ENCODE measurements at places on chromosomes 1 and 21.
A peak's percentile ranks its signal among the peaks of the same experiment; 100 is the strongest.

DNA sequence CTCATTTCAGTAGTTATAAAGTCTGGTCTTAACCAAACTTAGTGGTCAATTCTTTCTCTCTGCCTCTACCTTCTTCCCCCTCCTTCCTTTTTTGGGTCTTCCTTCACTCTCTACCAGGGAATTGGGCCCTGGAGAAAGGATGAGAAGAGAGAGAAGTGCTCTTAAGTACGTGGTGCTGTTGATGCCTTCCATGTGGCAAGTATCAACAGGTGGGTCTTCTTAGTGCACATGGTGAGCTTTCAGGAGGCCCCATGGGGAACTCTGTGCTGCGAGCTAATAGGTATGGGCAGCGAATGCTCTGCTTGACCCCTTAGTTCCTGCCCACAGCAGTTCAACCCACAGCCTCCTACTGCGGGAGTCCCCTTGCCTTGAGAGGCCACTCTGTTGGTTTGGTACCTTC, 39.4 kb upstream of the LMX1A start:
- DNase-seq = no peak

DNA sequence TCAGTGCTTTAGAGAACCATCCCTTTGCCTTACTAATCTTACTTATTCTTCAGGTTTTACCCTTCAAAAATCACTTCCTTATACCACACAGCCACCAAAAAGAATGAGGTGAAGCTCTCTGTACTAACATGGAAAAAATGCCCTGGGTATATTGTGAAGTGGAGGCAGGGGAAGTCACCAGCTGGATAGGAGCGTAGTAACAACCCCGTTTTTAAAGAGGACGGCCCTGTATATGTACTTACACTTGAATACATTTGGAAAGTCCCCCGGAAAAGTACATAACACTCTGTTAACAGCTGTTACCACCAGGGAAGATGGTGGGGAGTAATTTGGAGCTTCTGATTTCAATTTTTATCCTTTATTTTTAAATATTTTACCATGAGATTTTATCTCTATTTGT, 28.2 kb upstream of the KHDRBS1 start:
- DNase-seq = no peak

DNA sequence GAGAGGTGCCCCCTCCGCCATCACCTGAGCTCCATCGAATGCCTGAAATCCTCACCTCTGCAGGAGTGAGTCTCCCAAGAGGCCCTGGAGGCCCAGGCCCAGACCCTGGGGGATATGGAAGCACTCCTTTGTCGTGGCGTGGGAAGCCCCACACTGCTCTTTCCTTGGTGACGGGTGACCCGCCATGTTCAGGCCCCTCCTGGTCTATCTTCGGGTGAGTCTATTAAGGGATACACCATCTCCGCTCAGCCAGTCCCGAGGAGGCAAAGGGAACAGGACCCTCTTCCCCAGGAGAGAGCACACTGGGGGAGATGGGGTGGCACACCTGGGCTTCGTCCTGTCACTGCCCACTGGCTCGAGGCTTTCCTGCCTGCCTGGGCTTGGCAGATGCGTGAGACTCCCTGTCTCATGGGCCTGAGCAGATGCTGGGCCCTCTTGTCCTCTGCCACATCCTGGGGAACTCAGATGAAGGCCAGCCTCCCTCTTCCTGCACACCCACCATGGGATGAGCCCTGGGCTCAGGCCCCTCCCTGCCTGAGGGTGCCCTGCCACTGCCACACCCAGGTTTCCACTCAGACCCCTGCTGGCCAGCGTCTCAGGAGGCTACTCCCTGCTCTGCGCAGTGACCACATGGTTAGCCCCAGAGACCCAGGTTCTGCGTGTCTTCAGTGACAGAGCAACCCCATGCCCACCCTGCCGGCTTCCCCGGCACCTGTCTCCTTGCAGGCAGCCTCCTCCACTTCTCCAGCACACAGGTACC, 3.8 kb upstream of the NPHP4 start:
- no peak for DNase-seq

DNA sequence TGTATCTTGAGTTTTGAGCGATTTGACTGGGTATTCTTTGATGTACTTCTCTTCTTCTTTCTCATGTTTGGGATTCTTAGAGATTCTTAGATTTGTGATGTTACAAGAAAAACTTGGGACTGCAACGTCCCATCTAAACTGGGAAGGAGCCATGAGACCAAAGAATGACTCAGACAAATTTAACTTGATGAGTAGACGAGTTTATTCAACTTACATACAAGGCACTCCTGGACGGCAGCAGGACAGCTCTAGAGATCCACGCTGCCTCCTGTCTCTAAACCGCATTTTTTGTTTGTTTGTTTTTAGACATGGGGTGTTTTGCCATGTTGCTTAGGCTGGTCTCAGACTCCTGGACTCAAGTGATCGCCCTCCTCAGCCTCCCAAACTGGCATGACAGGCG, 137.1 kb downstream of the PIK3R3 start:
- DNase-seq = no peak

DNA sequence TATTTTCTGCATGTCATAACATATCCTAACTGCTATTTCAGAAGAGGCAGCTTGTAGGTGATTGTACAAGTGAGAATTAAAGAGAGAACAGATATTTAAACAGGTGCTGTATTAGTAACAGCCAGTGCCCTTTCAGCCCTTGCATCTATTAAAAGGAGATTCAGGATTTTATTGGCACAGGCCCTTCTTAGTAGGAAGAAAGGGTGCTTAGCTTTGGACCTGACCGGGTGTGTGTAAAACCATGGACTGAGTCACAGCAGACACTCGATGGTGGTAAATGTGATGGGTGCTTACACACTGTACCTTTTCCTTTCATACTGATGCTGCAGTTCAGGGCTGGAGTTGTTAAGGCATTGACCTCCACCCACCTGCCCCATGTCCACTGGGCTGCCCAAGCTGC, 12.7 kb upstream of the CD101 start:
- no peak for DNase-seq

DNA sequence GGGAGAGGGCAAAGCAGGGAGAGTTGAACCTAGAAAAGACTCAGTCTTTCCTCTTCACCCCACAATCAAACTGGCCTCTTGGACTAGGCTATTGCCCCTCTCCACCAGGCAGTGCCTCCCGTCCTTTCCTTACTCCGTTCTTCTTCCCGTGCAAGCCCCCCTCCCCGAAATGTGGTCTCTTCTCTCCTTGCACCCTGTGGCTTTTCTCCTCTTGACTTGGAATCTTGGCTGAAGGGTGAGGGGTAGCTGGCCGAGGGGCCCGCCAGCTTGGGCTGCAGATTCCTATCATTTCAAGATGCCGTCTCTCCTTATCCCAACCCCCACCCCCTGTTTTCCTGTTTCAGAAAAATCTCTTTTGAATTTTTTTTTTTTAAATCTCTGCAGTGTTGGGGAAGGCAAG, 1.6 kb downstream of the WNT2B start:
- DNase-seq = no peak

DNA sequence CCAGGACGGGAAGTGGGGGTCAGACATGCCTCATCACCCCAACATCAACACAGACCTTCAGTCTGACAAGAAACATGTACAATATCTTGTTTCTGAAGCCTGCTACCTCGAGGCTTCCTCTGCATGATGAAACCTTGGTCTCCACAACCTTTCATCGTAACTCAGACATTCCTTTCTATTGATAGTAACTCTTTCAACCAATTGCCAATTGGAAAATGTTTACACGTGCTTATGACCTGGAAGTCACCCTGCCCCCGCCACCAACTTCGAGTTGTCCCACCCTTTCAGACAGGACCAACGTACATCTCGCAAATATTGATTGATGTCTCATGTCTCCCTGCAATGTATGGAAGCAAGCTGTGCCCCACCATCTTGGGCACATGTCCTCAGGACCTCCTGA, 159.5 kb downstream of the ETS2 start:
- DNase-seq = peak; percentile 43

- peak; percentile 37 for DNase-seq
Observed at GRCh38 chr1:227437495-227438008, 119.3 kb upstream of the CDC42BPA start.

GRCh38 chr1:117852853-117853553, 76.4 kb downstream of the GDAP2 start:
- DNase-seq = no peak

GRCh38 chr1:94413311-94413710, 4.9 kb upstream of the ABCD3 start:
- no peak for DNase-seq

- DNase-seq = no peak
Observed at GRCh38 chr1:232417636-232418248, 212.2 kb downstream of the SIPA1L2 start.

GRCh38 chr21:27429710-27430341, 462.9 kb upstream of the ADAMTS5 start:
- no peak for DNase-seq

DNA sequence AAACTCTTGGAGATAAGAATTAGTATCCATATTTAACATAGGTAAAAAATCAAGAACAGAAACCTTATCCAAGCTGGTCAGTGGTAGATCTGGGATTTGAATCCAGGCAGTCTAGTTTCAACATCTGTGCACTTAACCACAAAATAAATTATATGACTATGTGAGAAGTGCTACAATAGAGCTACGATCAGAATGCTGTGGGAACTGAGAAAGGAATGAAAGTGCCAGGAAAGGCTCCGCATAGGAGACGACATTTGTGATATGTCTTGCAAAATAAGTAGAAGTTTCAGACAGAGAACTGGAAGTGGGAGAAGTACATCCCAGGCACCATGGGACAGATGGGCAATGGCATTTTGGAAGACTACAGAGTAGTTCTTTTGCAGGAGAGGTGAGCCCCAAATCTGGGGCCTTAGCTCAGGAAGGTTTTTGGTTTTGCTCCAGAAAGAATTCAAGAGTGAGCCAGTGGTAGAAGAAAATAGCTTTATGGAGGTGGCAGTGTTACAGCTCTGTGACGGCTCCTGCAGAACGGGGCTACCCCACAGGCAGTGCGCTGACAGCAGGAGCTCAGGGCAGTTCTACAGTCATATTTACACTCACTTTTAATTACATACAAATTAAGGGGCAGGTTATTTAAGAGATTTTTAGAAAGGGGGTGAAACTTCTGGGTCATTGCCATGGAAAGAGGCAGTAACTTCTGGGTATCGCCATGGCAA, 25.5 kb upstream of the GJA5 start:
- no peak for DNase-seq

- no peak for DNase-seq
Observed at GRCh38 chr1:31991182-31991581, 22.5 kb upstream of the KHDRBS1 start.

GRCh38 chr1:223242971-223243370, 99.9 kb upstream of the TLR5 start:
- no peak for DNase-seq

DNA sequence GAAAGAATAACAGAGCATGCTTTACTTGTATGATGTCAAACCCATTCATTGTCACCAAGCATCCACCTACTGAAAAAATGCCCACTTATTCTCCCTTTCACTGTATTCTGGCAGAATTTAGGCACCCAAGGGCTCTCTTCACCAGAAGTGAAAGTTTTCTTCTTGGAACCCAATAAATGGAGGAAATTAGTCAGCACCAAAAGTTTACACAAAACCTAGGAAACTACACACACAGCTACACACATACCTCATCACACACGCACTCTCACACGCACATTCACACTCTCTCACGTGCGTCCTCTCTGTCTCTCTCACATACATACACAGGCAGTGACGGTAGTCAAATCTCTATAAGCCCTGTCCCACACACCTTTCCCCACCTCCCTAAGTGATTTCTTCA, 37.6 kb downstream of the MCOLN2 start:
- no peak for DNase-seq

DNA sequence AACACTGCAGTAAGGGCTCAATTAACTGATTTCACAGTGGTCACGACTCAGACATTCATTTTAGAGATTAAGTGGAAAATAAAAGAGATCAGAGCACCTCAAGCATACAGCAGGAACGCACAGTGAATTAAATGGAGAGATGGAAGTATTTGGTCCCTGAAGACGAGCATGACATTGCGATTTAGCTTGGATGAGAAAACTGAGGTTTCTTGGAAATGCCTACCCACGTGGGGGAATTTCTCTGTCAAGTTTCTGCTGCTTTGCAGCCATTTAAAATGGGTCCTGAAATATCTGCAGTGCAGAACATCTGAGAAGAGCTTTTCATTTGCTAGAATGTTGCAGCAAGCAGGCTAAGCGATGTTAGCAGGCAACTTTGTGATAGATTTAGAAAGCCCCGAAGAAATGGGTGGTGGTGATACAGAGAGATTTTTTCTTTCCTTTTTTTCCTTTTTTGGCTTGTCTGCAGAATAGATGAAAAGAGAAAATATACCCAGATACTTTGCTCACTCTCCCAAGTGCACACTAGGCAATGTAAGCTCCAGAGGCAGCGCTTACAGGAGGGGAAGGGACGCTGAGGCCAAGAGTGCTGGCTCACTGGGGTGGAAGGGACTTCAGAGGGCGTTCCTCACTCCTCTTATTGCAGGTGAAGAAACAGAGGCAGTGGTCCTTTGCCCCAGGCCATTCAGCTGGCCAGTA, 258.0 kb downstream of the KCNJ6 start:
- DNase-seq = no peak

GRCh38 chr1:201495551-201496295, 11.2 kb downstream of the CSRP1 start:
- peak; percentile 81 for DNase-seq

DNA sequence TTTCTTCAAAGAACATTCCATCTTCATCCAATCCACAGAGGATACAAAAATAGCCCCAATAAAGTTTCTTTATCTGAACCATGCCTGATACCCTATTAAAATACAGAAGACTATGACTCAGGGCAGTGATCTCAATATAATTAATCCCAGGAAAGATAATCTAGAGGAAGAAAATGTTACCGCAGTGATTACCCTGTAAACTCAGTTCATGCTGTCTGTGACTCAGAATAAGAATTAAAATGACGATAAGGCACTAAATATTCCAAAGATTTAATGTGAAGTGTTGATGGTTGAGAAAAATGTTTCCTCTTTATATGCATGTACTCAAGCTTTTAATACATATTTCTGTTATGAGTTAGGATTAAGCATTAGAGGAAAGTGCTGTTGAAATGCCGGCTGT, 88.6 kb upstream of the LYPLAL1 start:
- no peak for DNase-seq

DNA sequence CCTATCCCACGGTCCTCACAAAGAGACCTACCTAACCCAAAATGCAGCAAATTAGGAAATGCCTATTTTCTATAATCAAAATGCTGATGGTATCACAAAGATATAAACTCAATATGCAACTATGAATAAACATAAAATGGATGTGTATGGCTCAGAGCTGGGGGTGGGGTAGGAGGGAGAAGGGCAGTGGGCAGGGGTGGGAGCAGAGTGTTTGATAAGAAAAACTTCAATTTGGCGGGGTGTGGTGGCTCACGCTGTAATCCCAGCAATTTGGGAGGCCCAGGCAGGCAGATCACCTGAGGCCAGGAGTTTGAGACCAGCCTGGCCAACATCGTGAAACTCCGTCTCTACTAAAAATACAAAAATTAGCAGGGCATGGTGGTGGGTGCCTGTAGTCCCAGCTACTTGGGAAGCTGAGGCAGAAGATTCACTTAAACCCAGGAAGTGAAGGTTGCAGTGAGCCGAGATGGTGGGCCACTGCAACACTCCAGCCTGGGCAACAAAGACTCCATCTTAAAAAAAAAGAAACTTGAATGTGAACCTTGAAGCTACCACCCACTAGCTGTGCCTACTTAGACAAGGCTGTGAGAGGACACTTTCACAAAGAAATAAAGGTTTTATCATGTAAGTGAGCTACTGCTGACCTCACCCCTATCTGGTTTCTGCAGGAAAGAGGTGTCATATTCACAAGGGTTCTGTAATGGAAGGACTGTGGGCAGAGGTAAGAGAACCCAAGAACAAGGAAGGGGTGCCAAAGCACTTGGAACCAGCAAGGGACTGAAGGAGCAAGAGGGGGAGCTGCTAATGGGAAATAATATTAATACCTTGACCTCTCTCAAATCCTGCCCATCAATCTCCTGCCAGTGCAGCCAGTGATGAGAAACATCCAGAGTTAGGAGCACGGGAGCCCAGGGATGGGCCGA, 53.0 kb downstream of the HLCS start:
- DNase-seq = no peak
